ENCODE measurements at places on chromosomes 11 and 22.

- DNase-seq = no peak
Measured at GRCh38 chr22:32407936-32408335, 4.1 kb downstream of the RTCB start.

DNA sequence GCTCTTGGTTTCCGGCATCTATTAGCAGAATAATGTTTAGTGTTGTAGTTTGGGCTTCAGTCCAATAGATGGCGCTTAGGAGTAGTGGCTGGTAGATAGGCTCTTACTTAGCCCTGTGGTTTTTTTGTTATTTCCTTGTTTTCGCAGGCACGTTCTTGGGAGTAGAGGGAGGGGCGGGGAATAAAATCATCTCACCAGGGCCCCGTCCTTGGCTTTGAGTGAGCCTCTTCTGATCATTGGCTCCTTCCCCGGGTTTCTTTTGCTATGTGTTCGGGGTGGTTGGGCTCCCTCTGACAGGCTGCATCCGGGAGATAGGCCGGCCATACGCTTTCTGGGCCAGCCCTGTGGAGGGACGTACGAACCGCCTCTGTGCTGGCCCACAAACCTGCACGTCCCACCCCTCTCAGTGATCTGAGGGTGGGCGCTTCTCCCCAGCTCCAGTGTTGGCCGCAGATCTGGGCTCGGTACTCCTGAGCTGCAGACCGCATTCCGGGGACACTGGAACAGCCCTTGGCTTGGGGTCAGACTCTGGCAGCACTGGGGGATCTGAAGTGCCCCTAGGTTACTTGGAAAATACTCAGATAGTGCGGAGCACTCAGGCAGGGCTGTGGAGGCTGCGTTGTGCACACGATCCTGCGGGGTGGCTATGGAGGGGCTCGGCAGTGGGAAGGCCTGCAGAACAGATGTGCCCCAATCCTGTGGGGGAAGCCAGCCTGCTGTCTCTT is 217.0 kb downstream of the DYNC2H1 start:
- DNase-seq = no peak

- DNase-seq = no peak
Measured at GRCh38 chr11:3944198-3944597, 88.7 kb downstream of the STIM1 start.

- no peak for DNase-seq
Measured at GRCh38 chr22:29190918-29191317, 14.8 kb upstream of the EMID1 start.

GRCh38 chr11:32013603-32014002 is 77.3 kb upstream of the RCN1 start:
- DNase-seq = no peak

DNA sequence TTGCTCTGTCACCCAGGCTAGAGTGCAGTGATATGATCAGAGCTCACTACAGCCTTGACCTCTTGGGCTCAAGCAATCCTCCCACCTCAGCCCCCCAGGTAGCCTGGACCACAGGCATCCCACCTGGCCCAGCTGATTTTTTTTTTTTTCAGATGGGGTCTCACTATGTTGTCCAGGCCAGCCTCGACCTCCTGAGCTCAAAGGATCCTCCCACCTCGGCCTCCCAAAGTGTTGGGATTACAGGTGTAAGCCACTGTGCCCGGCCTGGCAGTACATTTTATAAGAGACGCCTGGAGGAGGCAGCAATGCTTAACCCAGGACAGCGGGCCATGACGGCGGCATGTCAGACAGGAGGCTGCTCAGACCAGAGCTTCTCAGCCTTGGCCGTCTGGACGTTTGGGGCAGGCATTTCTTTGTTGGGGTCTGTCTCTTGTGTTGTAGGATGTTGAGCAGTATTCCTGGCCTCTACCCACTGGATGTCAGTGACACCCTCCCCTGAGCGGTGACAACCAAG is 4.3 kb downstream of the LGALS2 start:
- no peak for DNase-seq

- DNase-seq = no peak
Measured at GRCh38 chr11:79098146-79098545, 342.7 kb downstream of the TENM4 start.

- no peak for DNase-seq
Measured at GRCh38 chr11:29008481-29008880, 900.3 kb downstream of the METTL15 start.

GRCh38 chr11:44997566-44997965 is 46.9 kb upstream of the TP53I11 start:
- DNase-seq = no peak

GRCh38 chr11:114392735-114393667 is 7.3 kb downstream of the C11orf71 start:
- no peak for DNase-seq

GRCh38 chr11:35923452-35923851 is 20.4 kb upstream of the LDLRAD3 start:
- DNase-seq = no peak
